ENCODE measurements at places on chromosomes 1 and 21.
A peak's percentile ranks its signal among the peaks of the same experiment; 100 is the strongest.

DNA sequence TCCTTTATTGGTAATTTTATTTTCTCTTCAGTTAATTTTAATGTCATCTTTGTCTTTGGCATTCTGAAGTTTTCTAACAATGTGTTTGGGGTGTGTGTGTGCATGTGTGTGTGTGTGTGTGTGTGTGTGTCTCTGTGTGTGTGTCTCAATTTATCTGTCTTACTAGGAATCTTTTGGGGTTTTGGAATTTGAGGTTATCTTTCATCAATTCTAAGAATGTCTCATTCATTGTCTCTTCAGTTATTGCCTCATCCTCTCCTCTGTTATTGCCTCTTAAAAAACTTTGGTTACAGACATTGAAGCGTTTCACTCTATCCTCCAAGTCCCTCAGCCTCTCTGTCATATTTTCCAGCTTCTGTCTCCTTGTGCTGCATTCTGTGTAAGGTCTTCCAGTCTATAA lies 18.1 kb upstream of the SAMD13 start:
- no peak for DNase-seq

GRCh38 chr1:173802961-173803360 lies 21.5 kb upstream of the DARS2 start:
- no peak for DNase-seq

GRCh38 chr21:36693489-36694030 lies 5.4 kb upstream of the SIM2 start:
- no peak for DNase-seq

- no peak for DNase-seq
Observed at GRCh38 chr1:98264727-98265126, 343.9 kb upstream of the DPYD start.

DNA sequence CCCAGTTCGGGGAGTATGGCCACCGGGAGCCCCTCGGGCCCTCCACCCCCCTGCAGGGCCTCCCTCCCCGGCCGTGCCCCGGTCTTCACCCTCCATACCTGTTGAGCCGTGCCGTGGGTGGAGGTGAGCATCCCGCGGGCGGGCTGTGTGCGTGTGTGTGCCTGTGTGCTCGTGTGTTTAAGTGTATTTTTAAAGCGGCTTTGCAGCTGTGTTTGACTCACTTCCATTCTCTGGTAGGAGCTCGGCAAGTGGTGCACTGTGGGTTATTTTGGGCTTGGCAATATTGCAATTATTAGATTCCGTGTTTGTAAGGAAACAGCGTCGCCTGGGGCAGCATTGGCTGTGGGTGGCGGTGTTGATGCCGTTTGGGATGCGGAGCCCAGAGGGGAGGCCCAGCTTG lies 20.3 kb upstream of the PLCH2 start:
- DNase-seq = no peak

GRCh38 chr1:8419861-8420260 lies 101.9 kb downstream of the SLC45A1 start:
- DNase-seq = no peak

GRCh38 chr1:94456736-94457135 lies 38.5 kb downstream of the ABCD3 start:
- no peak for DNase-seq

GRCh38 chr1:24902471-24902891 lies 27.6 kb downstream of the RUNX3 start:
- DNase-seq = no peak

DNA sequence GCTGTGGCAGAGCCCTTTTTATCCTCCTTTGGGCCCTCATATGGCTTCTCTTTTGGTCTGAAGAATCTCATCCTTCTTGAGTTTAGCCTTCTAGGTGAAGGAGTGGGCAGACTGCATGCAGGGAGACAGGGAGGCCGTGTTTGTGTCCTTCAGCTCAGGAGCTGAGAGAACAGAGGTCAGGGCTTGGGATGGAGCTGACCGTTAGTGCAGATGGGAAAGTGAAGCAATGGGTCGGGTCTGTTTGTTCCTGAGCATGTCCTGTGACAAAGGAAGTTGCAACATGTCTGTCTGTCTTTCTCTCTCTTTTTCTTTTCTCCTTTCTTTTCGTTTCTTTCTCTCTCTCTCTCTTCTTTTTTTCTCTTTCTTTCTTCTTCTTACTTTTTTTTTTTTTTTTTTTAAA lies 14.9 kb downstream of the MAPKAPK2 start:
- DNase-seq = no peak

GRCh38 chr1:48572646-48573258 lies 100.7 kb upstream of the SPATA6 start:
- no peak for DNase-seq

GRCh38 chr1:83756984-83757717 lies 241.8 kb downstream of the TTLL7 start:
- DNase-seq = no peak

- DNase-seq = no peak
Observed at GRCh38 chr21:45724994-45725843, 81.7 kb downstream of the PCBP3 start.

- no peak for DNase-seq
Observed at GRCh38 chr1:167429612-167430011, 88.7 kb downstream of the CD247 start.

- no peak for DNase-seq
Observed at GRCh38 chr1:54342742-54343687, 63.2 kb downstream of the SSBP3 start.

- DNase-seq = no peak
Observed at GRCh38 chr1:61432616-61433388, 292.1 kb downstream of the TM2D1 start.

- DNase-seq = no peak
Observed at GRCh38 chr1:94401206-94401605, 17.0 kb upstream of the ABCD3 start.

DNA sequence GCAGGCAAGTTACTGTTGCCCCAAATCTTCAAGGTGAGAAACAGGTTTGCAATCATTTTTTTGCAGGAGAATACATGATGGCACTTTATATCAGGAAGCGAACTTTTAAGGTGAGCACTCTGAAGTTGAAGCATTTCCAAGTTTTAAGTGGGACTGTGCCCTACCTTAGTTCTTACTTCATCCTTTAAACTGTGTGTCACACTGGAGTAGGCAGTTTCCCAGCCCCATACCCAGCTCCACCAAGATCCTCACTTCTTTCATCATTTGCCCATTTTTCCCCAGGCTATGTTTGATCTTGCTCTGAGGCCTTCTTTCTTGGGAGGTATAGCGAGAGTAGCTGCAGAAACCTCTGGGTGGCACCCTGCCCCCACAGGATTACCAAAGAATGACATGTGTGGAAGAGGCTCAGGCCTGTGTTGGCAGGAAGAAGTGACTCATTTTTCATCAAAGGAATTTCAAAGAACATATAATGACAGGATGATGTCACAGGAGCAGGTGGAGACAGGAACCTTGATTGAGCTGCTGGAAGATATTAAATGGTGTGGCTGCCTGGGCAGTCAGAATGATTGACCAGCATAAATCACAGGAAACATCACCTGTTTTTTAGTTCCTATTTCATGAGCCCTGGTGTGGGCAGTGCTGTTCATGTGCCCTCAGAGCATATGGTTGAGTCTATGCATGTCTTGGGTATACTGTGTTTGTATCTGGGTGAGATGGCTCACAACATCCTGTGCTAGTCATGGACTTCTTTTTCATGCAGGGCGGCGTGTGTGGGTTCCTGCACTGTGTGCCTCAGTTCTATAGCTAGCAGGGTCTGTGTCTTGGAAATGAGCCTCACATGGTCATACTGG lies 20.8 kb upstream of the MACF1 start:
- DNase-seq = peak; percentile 52

DNA sequence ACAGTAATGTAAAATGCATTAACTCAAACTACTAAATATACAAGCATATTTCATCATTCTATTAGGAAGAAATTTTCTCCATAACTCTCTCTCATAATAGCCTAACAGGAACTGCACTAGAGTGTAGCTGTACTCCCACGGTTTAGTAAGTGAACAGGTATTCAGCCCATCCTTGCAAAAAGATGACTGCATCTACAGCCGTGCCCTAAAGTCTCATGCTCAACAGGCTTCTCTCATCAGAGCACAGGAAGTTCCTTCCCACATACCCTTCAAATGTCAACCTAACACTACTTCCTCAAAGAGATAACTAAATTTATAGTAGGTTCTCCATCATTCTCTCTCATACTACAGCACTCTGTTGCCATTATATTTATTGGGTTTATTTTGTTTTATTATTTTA lies 251.6 kb downstream of the AKT3 start:
- DNase-seq = no peak

GRCh38 chr1:8595941-8596340 lies 221.5 kb downstream of the RERE start:
- DNase-seq = no peak

- no peak for DNase-seq
Observed at GRCh38 chr1:113197719-113198330, 124.8 kb downstream of the LRIG2 start.

GRCh38 chr1:167718914-167719691 lies 2.7 kb upstream of the MPZL1 start:
- DNase-seq = no peak

GRCh38 chr1:195591917-195592672 lies 1016.1 kb downstream of the KCNT2 start:
- no peak for DNase-seq

GRCh38 chr1:89761901-89762300 lies 58.9 kb upstream of the LRRC8D start:
- no peak for DNase-seq

DNA sequence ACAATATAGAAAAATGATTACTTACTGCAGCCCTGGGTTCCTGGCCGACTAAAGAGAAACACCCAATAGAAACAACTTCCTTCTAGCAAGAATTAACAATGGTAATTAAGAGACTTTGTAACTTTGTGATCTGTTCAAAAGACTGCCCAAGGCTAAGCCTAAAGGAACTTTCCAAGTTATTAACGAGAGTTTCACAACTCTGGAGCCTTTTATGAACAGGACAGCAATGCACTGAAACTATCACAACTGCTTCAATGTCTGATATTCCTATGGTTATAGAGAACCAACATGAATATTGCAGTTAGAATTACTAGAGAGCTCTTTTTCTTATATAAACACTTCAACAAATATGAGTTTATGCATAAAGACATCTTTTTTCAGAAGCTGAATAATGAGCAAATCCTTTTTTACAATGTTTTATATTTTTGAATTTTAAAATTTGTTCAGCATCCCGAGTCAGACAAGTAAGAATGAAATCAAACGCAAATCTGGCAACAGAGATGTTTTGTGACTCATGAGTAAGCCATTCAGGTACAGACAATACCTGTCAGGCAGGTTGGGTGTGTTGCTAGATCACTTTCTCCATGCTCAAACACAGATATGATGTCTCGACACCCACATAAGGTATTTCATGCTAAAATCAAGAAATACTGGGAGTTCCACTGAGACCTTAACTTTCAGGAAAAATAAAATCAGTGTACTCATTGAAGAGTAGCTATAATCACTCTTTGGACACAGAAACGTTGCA lies 22.2 kb upstream of the KCNJ15 start:
- DNase-seq = no peak

GRCh38 chr1:53368314-53369033 lies 40.6 kb upstream of the LRP8 start:
- no peak for DNase-seq

- no peak for DNase-seq
Observed at GRCh38 chr1:48738356-48738755, 38.3 kb downstream of the BEND5 start.

DNA sequence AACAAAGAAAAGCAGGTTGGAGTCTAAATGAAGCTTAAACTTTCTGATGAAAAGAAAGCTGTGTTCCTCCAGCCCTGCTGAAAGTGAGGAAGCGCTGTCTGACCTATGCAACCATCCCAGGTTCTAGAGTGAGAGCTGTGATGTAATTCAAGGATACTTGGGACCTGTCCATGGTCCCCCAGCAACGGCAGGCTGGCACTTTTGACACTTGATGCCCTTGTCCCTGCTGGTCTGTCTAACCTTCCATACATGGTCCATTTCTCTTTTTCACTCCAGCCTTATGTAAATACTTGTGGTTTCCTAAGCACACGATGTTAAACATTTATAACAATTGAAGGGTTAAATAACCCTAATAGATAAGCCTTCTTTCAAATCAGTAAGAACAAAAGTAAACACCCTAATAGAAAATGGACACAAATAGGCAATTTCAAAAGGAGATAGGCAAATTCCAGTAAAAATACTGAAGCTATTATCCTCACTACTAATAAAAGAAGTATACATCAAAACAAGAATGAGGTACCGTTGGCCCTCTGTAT lies 17.7 kb upstream of the KDM4A start:
- DNase-seq = no peak

DNA sequence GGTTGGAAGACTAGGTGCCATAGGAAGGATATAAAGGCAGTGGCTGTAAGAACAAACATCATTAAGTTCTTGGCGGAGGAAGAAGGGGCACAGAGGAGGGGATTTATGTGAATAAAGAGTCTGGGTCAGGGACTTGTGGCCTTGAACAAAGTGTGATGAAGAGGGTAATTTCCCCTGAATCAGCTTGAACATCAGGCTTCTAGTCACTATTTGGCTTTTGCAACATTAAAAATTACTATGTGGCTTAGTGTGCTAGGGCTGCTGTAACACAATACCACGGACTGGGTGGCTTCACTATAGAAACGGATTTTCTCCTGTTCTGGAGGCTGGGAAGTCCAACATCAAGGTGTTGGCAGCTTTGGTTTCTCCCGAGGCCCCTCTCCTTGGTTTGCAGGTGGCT lies 70.5 kb upstream of the CNIH3 start:
- no peak for DNase-seq

DNA sequence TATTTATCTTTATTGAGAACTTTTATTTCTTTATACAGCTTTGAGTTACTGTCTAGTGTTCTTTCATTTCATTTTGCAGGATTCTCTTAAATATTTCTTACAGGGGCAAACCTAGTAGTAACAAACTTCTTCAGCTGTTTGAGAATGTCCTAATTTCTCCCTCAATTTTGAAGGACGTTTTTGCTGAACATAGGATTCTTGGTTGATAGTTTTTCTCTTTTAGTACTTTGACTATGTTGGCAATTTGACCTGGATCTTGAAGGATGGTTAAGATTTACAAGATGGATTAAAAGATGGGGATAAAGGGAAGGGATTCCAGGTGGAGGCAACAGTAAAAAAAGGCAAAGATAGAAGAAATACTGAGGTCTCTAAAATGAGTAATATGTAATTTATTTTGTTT lies 38.9 kb downstream of the XPR1 start:
- no peak for DNase-seq

GRCh38 chr1:95496773-95497172 lies 262.8 kb downstream of the RWDD3 start:
- no peak for DNase-seq

Measured in stimulated activated CD8-positive, alpha-beta memory T cell treated with anti-CD3 and anti-CD28 coated beads, Interleukin-4, amount 100 ng/mL, for 4 hours (primary cell).